ENCODE measurements at places on chromosomes 3 and 15. TPM values are rescaled to one million over a fixed set of nuclear protein-coding genes. Genes with fewer than 3 reads are reported as not detected.

PCSK6 gene
- 0.24 TPM for polyA plus RNA-seq

ITIH3 gene
- polyA plus RNA-seq, result not detected

ADAMTS17 gene
- 4.8 TPM for polyA plus RNA-seq

WDR93 gene
- not detected for polyA plus RNA-seq

CPNE9 gene
- polyA plus RNA-seq, result not detected

GNAT1 gene
- not detected for polyA plus RNA-seq

MUSTN1 gene
- polyA plus RNA-seq, result not detected

CPA3 gene
- not detected for polyA plus RNA-seq

UBE2Q2 gene
- 58.9 TPM for polyA plus RNA-seq

TTBK2 gene
- 9.1 TPM for polyA plus RNA-seq

MCF2L2 gene
- polyA plus RNA-seq, result 3.7 TPM

DNAH12 gene
- not detected for polyA plus RNA-seq

LINS1 gene
- polyA plus RNA-seq, result 81.3 TPM

GABRG3 gene
- not detected for polyA plus RNA-seq

CELSR3 gene
- 0.04 TPM for polyA plus RNA-seq

GOLGA8G gene
- polyA plus RNA-seq, result not detected

DAZL gene
- not detected for polyA plus RNA-seq

LSMEM2 gene
- not detected for polyA plus RNA-seq

KBTBD12 gene
- polyA plus RNA-seq, result 0.06 TPM

PCLAF gene
- 0.89 TPM for polyA plus RNA-seq

FGF7 gene
- not detected for polyA plus RNA-seq

SECISBP2L gene
- 9.1 TPM for polyA plus RNA-seq

CDCP1 gene
- 0.24 TPM for polyA plus RNA-seq

ALDH1A3 gene
- not detected for polyA plus RNA-seq

PRSS50 gene
- not detected for polyA plus RNA-seq

UPK1B gene
- not detected for polyA plus RNA-seq

ADAMTS7 gene
- not detected for polyA plus RNA-seq

GJD2 gene
- not detected for polyA plus RNA-seq

MAP1A gene
- polyA plus RNA-seq, result 1.8 TPM

CD96 gene
- 307 TPM for polyA plus RNA-seq

Data from CD4-positive, alpha-beta memory T cell (primary cell).